ENCODE measurements at places on chromosomes 11 and 22. TPM values are rescaled to one million over a fixed set of nuclear protein-coding genes. Genes with fewer than 3 reads are reported as not detected.

DNA sequence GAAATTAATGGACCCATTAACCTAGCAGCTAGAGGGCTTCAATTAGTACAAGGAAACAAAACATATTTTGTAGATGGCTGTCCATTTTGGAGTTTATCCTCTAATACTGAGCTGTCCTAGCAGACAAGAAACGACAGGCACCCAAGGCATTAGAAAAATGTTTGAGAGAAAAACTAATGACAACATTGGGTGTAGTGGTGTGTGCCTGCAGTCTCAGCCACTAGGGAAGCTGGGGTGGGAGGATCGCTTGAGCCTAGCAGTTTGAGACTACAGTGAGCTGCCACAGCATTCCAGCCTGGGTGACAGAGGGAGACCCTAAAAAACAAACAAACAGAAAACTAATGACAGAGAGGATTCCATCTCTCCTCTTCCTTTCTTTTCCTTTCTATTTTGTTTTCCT is 1.5 kb downstream of the A4GALT start:
- peak overlapping the region; percentile 66 for H3K4me3 ChIP-seq
- no peaks in the 10 kb centered on the region for H3K4me1 ChIP-seq
- no peak for DNase-seq
- H3K27me3 ChIP-seq, result no peaks in the 10 kb centered on the region
- no peaks in the 10 kb centered on the region for H3K36me3 ChIP-seq

GRCh38 chr11:95068549-95068948 is 1.8 kb downstream of the SRSF8 start:
- peak overlapping the region; percentile 82 for H3K27ac ChIP-seq
- no peaks in the 10 kb centered on the region for H3K36me3 ChIP-seq
- peaks cover 3% of the 10 kb centered on the region for H3K4me1 ChIP-seq
- peak; percentile 94 for DNase-seq
- H3K27me3 ChIP-seq, result no peaks in the 10 kb centered on the region
- peak overlapping the region; percentile 84 for H3K4me3 ChIP-seq

Gene RBMXL2
- not detected for total RNA-seq

Gene SLC25A18
- total RNA-seq, result under 0.01 TPM

DNA sequence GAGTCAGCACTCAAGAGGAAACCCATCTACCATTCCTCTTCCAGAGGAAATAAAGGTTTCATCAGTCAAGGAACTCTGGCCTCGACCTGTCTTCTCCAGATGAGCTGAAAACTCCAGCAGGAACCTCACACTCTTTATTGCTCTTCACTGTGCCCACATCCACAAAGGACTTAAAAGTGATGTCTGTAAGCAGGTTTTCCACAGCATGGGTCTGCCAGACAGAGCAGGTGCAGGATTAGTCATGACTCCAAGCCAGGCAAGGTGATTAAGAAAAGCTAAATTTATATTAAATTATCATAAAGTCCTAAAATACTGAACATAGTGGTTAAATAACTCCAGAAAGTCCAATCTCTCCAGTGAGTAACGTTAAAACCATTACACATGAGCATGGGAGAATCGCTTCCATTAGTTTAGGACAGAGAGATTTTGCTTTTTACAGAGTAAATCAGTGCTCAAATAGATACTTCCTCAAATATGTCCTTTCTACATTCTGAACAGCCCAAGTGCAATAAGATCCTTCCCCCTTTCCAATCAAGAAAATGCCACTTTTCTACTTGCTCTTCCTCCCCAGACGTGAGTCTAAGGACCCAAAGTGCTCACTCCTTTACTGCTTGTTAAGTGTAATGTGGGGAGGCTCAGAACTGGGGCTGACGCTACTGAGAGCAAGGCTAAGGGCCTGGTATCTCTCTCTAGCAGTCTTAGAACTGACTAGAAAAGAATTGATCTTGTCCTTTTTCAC is 10.7 kb upstream of the CKAP5 start:
- no peak for DNase-seq
- no peaks in the 10 kb centered on the region for H3K36me3 ChIP-seq
- H3K4me1 ChIP-seq, result no peaks in the 10 kb centered on the region
- H3K4me3 ChIP-seq, result no peak overlapping the region
- H3K27me3 ChIP-seq, result no peaks in the 10 kb centered on the region
- no peak overlapping the region for H3K27ac ChIP-seq

GRCh38 chr11:130808541-130808940 is 107.7 kb downstream of the SNX19 start:
- no peak overlapping the region for H3K4me3 ChIP-seq
- no peak overlapping the region for H3K27ac ChIP-seq

GRCh38 chr22:36823186-36823839 is 6.5 kb upstream of the PVALB start:
- H3K4me1 ChIP-seq, result no peaks in the 10 kb centered on the region
- H3K4me3 ChIP-seq, result no peak overlapping the region
- DNase-seq, result no peak
- peaks cover 13% of the 10 kb centered on the region for H3K27me3 ChIP-seq
- no peak overlapping the region for H3K27ac ChIP-seq

DNA sequence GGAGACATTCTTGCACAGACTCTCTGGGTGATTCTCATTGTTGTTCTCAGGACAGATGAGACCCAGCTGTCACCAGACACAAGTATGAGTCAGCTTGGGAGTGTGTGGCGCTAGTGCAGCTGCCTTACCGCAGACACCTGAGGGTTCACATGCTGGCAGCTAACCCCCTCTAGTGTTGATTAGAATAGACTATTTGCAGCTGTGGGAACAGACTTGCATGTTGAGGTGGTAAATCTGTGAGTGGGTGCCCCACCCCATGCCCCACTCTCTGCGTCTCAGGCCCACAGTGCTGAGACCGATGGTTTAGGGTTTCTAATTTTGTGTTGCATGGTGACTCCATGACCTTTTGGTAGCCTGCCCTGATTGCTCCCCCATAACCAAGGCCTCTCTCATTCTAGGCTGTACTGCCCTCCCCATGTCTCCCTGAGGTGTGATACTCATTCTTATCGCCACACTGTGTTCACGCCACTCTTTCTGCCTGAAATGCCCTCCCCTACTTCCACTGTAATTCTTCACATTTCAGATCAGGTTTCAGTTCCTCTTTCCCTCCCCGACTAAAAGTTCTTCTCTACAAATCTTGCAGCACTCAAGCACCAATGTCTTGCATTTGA is 73.7 kb upstream of the KIRREL3 start:
- no peak overlapping the region for H3K4me3 ChIP-seq
- H3K27me3 ChIP-seq, result peaks cover 2% of the 10 kb centered on the region
- no peak overlapping the region for H3K27ac ChIP-seq
- H3K36me3 ChIP-seq, result no peaks in the 10 kb centered on the region
- peak; percentile 6 for DNase-seq

DNA sequence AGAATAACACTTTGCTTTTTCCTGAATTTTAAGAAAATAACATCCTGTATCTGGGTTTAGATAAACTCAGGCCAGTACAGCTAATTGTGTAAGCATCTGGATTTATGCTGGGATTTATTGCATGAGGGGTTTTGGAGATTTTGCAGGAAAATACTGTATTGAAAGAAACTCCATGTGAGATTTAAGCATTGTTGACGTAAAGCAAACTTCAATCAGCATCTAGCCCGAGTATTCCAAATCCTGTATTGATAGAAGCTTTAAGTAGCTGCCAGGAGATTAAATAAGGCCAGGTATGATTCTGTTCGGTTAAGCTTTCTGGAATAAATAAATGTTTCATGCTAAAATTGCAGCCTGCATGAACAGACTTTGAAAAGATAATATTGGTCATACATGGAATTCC is 36.3 kb upstream of the LYVE1 start:
- peaks cover 19% of the 10 kb centered on the region for H3K4me1 ChIP-seq
- peaks cover 3% of the 10 kb centered on the region for H3K36me3 ChIP-seq

DNA sequence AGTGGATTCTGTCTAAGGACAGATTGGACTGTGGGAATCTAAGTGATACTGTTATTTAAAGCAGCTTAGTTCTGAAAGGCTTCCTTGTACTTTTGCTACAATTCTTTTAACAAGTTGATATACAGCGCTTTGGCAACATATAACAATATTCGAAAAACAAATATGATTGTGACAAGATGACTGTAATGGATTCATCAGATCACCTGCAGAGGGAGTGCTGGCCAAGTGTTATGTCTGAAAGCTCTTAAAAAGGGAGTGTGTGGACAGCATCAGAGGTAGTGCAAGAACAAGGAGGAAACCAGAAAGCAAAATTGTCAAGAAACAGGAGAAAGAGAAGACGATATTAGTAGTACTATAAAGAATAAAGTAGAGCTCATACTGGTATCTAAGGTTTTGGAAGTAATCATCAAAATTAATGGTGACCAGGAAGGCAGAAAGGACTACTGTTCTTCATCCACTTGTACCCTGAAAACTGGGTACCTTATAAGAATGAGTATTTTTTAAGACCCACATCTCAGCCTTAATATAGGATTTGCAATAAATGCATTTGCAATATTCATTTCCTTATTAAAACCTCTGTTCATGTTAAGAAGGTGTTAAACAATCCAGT is 1112.0 kb upstream of the CCDC90B start:
- H3K27me3 ChIP-seq, result no peaks in the 10 kb centered on the region
- H3K27ac ChIP-seq, result no peak overlapping the region
- no peaks in the 10 kb centered on the region for H3K4me1 ChIP-seq
- H3K36me3 ChIP-seq, result no peaks in the 10 kb centered on the region

Gene MN1
- 7.4 TPM for total RNA-seq

DNA sequence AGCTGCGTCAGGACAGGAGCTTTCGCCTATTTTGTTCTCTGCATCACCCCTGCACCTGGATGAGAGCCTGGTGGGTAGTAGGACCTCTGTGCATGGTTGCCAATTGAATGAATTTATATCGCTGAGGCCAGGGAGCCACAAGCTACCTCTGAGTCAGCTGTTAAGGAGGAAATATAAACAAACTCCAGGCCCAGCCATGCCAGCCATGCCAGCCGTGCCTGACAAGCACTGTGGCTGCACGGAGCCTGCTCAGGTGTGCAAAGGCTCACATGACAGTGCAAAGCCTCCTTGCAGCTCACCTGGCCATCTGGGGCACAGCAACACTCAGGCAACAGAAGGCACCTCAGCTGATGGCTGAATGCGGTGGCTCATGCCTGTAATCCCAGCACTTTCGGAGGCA is 33.7 kb upstream of the LINC01488 start:
- H3K36me3 ChIP-seq, result no peaks in the 10 kb centered on the region
- no peak overlapping the region for H3K4me3 ChIP-seq
- no peak overlapping the region for H3K27ac ChIP-seq
- DNase-seq, result no peak
- H3K4me1 ChIP-seq, result peaks cover 30% of the 10 kb centered on the region
- no peaks in the 10 kb centered on the region for H3K27me3 ChIP-seq

Gene ATP5MG
- 67.3 TPM for total RNA-seq
